ENCODE measurements at places on chromosomes 5 and 9.

DNA sequence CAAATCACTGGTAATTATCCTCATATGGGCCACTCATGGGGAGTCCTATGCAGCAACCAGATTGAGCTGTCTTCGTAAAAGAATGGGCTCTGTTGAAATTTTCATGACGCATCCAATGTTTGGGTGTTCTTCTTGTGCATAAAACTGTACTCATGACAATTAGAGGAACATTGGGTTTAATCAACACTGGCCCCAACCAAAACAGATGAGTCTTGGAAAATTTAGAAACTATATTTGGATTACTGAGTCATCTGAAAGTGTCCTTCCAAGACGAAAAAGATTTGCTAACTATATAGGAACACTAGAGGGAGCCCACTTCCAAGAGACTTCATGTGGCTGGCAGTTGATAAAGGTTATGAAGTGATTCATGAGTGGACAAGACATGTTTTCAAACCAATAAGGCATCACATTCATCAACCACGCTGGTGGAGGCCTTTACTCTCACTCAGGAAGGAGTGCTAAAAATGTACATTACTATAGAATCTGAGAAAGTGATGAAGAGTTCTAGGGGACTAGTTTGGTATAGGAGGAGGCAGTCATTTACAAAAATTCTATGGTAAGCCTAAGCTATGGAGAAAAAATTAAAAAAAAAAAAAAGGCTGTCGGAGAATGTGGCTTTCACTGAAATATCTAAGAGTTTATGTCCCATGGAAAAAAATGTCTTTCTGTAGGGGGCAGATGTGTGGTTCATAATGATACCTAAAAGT lies 313.5 kb downstream of the PRDM9 start:
- DNase-seq, result no peak

DNA sequence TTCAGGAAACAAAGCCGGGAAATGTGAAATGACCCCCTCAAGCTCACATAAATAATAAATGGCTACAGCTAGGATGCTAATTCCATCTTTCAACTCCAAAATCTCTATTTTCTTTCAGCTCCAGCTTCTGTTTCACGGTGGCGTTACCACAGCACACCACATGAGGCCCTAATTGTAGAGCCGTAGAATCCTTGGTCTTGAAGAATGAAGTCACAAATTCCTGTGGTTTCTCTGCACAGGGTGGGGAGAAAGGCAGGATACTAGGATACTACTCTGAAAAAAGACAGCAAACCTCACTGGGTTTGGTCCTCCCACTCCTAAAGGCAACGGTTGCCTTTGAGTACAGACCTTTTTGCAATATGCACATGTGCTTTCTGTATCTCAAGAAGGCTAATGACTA lies 13.9 kb upstream of the RARS1 start:
- no peak for DNase-seq

DNA sequence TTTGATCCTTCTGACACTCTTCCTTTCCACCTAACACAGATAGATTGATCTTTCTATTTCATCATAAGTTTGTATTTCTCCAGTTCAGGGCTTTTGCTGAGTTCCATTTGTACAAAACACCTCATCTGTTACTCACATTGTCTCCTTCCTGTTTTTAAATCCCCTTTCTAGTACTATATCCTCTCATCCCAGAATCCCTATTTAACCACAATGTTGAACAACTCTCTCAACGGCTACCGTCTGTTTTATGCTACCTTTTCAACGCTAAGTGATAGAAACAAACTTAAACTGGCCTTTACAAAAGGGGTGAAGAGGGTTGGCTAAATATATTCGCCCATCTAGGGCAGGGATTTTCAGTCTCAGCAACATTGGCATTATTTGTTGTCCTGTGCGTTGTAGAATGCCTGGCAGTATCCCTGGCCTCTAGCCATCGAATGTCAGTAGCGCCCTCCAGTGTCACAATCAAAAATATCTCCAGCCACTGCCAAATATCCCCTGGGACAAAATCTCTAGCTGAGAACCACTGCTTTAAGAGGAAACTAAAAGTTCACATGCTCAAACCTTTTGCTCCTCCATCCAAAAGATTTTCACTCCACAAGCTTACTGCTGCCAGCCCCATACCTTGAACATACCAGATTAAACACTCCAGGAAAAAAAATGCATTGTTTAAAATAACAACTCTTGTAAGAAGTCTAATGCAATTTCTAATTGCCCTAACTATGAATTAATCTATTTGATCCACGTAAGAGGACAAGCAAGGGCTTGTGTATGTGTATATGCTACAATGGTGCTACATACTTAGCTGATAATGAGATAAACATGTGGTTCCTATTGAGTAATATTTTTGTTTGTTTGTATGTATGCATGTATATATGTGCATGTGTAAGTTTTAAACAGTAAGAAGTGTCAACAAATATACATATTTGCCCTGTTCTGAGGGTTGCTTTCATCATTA lies 344.0 kb downstream of the PTPRD start:
- DNase-seq, result no peak

DNA sequence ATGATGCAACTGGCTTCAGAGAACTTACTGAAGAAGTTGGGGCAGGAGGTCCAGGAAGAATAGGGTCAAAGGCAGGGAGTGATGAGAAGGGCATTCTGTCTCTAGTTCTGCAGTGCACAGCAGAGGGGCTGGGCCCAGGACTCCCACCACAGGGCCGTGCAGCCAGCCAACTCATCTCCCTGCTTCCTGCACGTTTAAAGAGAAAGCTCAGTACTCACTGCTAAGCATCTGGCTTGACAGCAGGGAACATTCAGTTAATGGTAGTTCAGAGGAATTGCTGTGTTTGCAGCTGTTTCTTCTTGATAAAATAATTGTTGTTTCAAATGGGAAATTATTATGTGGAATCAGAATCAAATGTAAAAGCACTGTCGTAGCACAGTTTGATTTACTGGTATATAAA lies 25.6 kb upstream of the SCAMP1 start:
- DNase-seq, result no peak

- DNase-seq, result no peak
Observed at GRCh38 chr9:128750926-128751595, 20.7 kb downstream of the ZER1 start.

- DNase-seq, result no peak
Observed at GRCh38 chr5:123561230-123561629, 49.3 kb downstream of the CSNK1G3 start.

- DNase-seq, result peak; percentile 60
Observed at GRCh38 chr5:160064417-160064810, 54.8 kb downstream of the PWWP2A start.

GRCh38 chr9:112341730-112342129 lies 8.3 kb upstream of the PTBP3 start:
- no peak for DNase-seq

DNA sequence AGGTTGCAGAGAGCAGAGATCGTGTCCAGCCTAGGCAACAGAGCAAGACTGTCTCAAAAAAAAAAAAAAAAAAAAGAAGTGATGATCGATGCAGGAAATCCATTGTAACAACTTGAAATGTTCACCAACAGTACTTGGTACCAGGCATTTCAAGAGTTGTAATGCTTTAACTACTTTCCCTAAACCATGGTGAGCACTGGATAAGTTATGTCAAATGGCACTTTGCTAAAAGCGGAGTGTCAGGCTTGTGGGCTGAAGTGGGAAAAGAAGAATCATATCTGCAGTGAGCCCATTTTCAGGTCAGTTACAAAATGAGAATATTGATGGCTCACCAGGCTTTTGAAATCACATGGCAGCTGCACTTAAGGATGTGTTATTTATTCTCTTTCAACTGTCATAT lies 202.2 kb downstream of the RFK start:
- no peak for DNase-seq

- peak; percentile 17 for DNase-seq
Observed at GRCh38 chr5:149224282-149224681, 47.4 kb upstream of the AFAP1L1 start.

GRCh38 chr9:98315551-98316060 lies 60.2 kb upstream of the TBC1D2 start:
- peak; percentile 49 for DNase-seq

- no peak for DNase-seq
Observed at GRCh38 chr5:68745448-68745847, 348.4 kb upstream of the SLC30A5 start.

GRCh38 chr5:138471052-138471361 lies 5.7 kb downstream of the EGR1 start:
- no peak for DNase-seq

- no peak for DNase-seq
Observed at GRCh38 chr5:14185326-14186058, 42.4 kb downstream of the TRIO start.

DNA sequence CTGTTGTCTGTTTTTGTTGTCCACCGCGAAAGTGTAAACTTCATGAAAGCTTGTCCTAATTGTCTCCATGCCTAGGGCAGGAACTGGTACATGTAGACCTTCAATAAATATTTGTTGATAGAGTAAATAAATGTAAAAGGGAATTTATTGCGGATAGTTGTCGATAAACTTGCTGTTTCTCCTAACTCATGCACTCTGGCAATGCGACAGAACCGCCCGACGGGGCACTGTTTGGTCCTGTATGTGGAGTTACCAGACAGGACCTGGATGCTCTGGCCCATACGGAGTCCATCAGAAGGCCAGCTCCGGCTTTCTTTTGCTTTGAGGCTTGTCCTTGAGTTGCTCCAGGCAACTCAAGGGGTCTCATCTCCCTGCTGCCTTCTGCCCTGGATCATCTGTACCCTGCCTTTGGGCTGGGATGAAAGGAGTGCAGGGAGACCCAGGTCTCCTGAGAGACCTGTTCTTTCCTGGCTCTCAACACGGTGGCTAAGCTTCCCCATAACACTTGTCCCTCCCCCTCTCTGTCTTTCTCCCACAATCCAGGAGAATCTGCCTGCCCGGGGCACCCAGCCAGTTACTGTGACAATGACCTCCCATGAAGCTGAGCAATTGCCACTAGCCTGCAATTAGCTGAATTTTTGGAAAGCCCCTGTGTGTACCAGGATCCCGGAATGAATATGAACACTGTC lies 149.5 kb upstream of the PTCH1 start:
- no peak for DNase-seq

- no peak for DNase-seq
Observed at GRCh38 chr5:120614531-120615180, 150.6 kb downstream of the PRR16 start.

DNA sequence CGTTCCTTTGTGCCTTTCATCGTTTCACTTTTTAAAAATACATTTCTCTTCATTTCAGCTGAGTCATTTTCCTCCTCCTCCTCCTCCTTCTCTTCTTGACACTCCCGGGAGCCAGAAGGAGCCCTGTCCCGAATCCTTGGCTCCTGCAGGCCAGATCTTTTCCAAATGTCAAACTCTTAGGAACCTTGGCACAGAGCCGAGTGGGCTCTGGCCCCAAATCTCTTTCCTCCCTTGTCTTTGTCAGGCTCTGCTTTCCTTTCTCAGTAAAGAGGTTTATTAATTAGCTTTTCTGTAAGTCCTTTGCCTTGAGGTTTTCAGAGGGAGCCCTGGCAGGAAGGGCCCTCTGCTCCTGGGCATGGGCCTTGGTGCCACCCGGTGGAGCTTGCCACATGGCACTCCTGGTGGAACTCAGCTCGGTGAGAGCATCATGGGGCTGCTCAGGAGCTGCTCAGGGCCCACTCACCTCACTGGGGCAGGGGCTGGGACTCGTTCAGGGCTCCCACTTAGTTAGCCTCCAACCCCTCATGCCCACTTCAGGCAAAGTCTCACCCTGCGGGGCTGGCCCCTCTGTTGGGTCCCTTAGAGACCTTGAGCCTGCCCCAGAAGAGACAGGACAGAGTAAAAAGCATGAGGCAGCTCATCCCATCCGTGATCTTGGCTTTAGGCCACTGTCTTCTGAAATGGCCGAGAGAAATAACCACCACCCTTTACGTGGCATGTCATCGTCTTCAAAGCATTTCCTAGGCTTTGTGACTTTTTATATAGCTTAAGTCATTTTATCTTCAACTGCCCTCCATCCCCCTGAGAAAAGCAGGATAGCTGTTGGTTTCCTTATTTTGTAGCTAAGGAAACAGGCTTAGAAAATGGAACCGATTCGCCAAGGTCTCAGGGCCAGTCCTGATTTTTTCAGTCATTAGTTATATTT lies 17.1 kb downstream of the STC2 start:
- DNase-seq, result peak; percentile 74

DNA sequence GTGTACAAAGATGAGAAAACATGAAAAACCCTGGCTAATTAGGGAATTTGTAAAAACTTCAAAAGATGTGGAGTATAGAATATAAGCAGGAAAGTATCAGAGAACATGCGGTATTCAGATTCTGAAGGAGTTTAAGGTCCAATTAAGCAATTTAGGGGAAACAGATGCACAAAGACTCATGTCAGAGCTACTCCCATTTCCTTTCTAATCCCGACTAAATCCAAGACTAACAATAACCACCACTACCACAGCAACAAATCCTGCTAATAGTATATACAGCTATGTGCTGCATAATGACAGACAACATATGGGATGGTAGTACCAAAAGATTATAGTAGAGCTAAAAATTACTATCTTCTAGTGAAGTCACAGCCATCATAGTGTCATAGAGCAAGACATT lies 102.1 kb downstream of the LURAP1L start:
- no peak for DNase-seq

DNA sequence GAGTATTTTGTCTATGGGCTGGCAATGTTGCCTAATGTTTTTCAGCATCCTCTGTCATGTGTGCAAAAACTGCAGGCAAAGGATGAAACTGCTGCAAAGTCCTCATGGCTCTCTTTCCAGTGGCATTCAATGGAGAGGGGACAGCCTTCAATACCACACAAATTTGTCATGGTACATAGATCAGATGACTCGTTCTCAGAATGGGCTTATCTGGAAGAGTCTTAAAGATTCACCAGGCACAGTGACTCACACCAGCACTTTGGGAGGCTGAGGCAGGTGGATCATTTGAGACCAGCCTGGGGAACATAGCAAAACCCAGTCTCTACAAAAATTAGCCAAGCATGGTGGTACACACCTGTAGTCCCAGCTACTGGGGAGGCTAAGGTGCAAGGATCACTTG lies 5.3 kb downstream of the CDKN2AIPNL start:
- no peak for DNase-seq

DNA sequence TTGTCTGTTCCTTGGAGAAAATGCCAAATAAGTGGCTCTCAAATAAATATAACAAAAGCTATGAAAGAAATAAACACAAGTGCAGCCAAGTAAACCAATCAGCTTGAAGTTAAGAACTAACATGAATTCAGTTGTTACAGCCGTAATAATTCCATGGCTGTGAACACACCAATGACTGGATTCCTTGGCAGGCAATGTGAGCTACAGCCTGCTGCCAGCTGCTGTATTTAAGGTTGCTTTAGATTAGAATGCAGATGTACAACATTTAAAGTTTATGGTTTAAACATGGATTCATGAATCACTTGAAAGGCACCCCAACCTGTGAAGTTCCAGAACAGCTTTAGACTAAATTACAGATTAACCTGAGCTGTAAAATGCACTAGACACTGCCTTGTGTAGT lies 626.4 kb upstream of the SEMA6A start:
- DNase-seq, result no peak

DNA sequence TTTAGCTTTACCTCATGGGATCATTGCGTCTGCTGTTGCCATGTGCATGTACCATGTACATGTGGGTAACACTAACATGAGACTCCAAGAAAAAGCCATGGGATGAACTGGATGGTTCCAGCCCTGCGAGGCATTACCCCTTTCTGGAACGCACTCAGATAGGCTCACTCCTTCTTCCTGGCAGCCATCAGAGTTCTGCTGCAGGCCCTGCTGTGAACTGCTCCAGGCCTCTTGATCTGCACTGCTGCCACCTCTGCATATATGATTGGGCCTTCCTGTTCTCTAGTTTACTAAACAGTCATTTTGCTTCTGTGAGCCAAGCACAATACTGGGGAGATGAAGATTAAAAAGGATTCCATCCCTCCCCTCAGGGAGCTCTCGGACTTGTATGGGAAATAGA lies 220.5 kb downstream of the CD180 start:
- no peak for DNase-seq

- DNase-seq, result no peak
Observed at GRCh38 chr5:112634796-112635195, 102.9 kb upstream of the APC start.

- DNase-seq, result no peak
Observed at GRCh38 chr9:33291031-33291397, 698 bp downstream of the NFX1 start.
